ENCODE measurements at places on chromosomes 3 and 15. TPM values are rescaled to one million over a fixed set of nuclear protein-coding genes. Genes with fewer than 3 reads are reported as not detected.

The C3orf85 gene
- not detected for total RNA-seq

The CYP8B1 gene
- total RNA-seq, result not detected

The CCDC80 gene
- 13.2 TPM for total RNA-seq

The NLGN1 gene
- 0.44 TPM for total RNA-seq

The ITGB5 gene
- total RNA-seq, result 83.0 TPM

The GOLGA8S gene
- 0.24 TPM for total RNA-seq

The VPS18 gene
- 10.9 TPM for total RNA-seq

The STX19 gene
- 3.8 TPM for total RNA-seq

The PAQR9 gene
- total RNA-seq, result not detected

The TM4SF1 gene
- total RNA-seq, result 125 TPM

The ALPK3 gene
- 5.5 TPM for total RNA-seq

The LSMEM2 gene
- not detected for total RNA-seq

All from esophagus mucosa (tissue), 1 donor.